Tibial nerve (tissue), 4 donors: ENCODE measurements at places on chromosomes 2 and 18. TPM values are rescaled to one million over a fixed set of nuclear protein-coding genes. Genes with fewer than 3 reads are reported as not detected.

The MAP3K19 gene
- not detected for total RNA-seq

The ZSWIM2 gene
- not detected for total RNA-seq

The ALKAL2 gene
- 96.6 TPM for total RNA-seq

The ELOA2 gene
- total RNA-seq, result not detected

The SEC11C gene
- 36.7 TPM for total RNA-seq

The VWA3B gene
- 2.5 TPM for total RNA-seq

The INSIG2 gene
- total RNA-seq, result 13.7 TPM

The FBXO36 gene
- total RNA-seq, result 2.7 TPM

The TUBA3D gene
- total RNA-seq, result not detected

The DSC3 gene
- total RNA-seq, result 5.1 TPM

GRCh38 chr2:109208951-109209335, 79.9 kb downstream of the SH3RF3 start:
- no peak for DNase-seq

GRCh38 chr2:165572151-165572550, 102.7 kb downstream of the CSRNP3 start:
- DNase-seq, result no peak

GRCh38 chr2:10216677-10217488, 85.8 kb upstream of the HPCAL1 start:
- DNase-seq, result no peak

DNA sequence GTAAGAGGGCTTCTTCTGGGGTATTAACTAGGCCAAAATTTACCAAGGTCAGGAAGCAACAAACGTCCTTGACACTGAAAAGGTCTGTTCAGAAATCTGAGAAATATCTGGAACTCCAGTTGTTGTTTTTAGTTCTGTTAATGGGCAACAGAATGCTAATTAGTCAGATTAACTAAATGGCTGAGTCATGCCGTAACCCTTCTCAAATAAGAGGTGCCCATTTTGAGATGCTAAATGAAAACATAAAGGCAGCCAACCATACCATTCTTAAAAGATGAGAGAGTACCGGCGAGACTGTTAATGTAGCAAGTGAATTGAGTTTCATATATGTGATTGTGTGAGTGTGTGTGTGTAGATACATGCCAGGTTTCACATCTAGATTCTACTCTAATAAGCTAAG, 147.9 kb upstream of the GAREM1 start:
- no peak for DNase-seq

- DNase-seq, result no peak
Observed at GRCh38 chr2:96260387-96261260, 5.2 kb downstream of the TMEM127 start.

DNA sequence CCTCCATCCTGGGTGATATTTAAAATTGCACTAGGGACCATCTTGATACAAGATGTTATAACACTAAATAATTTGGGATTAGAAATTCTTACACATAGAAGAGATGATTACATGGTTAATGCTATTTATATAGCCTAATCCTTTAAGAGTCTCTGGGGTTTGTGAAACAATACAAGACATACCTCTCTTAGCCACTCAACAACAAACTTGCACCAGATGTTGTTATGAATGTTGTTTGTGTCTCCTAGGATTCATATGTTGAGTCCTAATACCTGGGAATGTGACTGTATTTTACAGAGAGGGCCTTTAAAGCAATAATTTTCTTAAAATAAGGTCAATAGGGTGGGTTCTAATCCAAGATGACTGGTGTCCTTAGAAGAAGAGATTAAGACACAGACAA, 678.3 kb downstream of the NYAP2 start:
- no peak for DNase-seq

DNA sequence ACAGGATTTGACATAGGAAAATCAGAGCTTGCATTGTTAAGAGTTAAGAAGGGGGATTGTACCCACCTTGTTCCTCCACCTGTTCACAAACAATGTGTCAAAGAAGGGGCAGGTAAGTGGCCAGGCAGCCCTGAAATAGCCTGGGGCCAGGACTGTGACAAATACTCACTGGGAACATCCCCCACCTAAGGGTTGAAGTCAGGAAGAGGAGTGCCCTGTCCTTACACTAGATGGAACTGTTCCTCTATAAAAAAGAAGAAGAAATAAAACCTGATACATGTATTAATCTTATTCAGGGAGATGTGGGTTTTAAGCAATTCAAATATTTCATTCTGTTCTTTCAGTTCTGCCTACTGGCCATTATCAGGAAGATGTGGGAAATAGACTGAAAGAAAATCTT, 41.9 kb downstream of the TACR1 start:
- DNase-seq, result no peak

GRCh38 chr2:25259737-25260124, 82.0 kb downstream of the DNMT3A start:
- DNase-seq, result no peak

GRCh38 chr2:168686452-168687191, 115.8 kb upstream of the NOSTRIN start:
- no peak for DNase-seq

- no peak for DNase-seq
Observed at GRCh38 chr18:74506448-74507084, 10.4 kb downstream of the CNDP2 start.

DNA sequence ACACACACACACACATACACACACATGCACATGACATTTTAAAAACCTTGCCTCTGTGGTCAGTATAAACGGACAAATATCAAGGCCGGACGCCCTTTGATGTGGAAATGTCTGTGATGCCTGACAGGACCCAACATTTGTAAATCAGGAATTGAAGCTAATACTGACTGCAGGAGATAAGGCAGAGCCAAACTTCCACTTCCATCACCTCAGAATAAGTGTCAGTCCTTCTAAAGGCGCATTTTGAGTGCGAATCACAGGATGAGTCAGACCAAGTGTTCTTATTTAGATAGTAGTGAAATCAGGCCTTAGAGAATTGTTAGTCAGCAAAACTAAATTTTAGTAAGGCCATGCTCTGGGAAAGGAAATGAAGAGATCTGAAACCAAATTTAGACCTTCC, 211.7 kb upstream of the LRATD1 start:
- DNase-seq, result no peak

DNA sequence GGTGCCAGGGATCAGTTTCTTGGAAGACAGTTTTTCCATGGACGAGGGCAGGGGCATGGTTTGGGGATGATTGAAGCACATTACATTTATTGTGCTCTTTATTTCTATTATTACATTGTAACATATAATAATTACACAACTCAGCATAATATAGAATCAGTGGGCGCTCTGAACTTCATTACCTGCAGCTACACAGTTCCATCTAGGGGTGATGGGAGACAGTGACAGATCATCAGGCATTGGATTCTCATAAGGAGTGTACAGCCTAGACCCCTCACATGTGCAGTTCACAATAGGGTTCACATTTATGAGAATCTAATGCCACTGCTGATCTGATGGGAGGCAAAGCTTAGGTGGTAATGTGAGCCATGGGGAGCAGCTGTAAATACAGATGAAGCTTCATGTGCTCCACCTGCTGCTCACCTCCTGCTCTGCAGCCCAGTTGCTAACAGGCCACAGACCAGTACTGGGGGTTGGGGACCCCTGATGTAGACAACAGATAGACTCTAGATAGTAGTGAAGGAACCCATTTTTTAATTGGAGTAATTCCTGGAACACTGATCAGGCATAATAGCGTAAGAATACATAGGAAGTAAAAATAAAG, 41.5 kb upstream of the MC4R start:
- no peak for DNase-seq
